CD4-positive, alpha-beta T cell treated with Interleukin-6 at 100 ng/mL for 8 hours (primary cell): ENCODE measurements at places on chromosomes 12 and 14.

DNA sequence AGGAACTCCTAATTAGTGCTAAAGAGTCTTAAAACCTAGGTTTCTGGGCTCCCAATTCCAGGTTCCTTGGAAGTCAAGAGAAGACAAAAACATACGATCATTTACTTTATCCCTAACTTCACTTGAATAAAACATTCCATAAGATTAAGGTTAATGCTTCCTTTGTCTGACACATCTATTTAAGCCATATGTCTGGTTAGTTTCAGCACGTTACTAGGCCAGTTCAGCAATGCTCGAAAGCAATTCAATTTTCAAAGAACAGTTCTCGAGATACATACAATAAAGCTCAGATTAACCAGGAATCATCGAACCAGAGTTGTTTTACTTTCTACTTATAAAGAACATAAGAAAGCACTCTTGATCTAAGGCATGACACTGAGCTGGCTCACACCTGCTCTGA lies 68.0 kb upstream of the POC1B start:
- no peak for DNase-seq

- no peak for DNase-seq
Measured at GRCh38 chr12:111628505-111629260, 29.6 kb upstream of the ATXN2 start.

DNA sequence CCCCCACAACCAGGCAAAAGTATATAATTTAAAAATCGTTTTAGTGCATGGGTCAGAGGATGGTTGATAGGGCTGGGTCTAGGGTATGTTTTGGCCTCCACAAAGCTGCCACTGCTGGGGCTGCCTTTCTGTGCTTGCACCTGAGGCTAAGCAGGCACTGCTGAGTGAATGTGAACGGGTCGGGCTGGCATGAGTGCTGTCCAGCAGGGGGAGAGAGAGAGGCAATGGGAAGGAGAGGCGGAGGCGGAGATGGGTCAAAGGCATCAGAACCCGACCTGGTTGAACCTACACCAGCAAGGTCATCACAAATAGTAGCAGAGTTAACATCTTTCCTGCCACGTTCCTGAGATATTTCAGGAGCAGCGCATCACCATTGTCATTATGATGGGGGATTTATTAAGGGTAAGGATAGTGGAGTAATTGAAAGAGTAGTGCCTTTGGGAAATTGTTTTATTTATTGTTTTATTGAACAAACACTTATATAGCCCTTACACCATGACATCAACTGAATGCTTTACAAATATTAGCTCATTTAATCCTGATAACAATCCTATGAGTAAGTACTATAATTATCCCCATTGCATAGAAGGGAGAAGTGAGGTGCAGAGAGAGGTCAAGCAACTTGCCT lies 5.8 kb upstream of the NRXN3 start:
- DNase-seq, result no peak

DNA sequence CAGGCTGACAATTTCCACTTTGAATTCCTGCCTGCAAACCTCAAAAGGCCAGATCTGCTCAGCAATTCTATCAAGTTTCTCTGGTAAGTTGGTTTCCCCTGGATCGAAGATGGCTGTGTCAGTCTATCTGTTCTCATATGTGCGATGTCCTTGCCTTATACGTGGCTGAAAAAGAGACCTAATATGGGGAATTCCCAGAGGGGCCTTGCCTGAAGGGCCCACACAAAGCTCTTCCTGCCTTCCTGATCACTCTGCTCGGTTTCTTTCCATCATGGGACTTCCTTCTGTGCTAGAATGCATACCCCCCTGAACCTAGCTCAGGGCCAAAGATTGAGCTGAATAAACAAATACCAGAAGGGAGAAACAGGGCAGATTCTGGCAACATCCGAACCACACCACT lies 13.2 kb downstream of the TCL1B start:
- DNase-seq, result no peak

DNA sequence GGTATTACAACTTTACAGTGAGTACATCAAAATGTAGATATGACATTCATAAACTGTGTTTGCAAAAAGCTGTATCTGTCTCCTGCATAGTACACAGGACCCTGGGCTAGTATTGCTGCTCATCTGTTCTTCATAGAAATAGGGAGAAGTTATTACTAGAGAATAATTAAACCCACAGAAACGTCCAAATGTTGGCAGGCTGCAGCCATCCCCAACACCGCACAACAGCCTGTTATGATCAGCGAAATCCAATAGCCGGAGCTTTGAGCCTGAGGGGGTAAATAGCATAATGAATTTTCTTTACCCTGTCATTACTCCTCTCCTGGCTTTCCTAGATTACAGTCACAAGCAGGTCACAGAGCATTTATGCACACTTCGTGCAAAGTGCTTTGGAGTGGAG lies 178.0 kb downstream of the DACT1 start:
- no peak for DNase-seq

DNA sequence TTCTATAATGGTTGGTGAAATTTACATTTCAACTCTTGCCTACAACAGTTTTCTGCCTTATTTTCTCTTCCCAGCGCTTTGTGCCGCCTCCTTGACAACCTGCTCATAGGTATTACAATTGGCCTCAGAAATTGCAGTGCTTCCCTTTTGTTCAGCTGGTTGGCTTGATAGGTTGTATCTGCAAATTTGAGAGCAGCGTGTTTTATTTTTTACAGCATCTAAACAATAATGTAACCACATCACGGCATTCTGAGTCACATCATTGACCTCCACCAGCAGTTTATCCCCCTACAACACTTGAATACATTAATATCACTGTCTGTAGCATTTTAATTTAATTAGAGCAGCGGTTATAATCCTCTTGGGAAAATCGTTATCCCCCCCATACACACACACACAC lies 99.4 kb downstream of the ETV6 start:
- no peak for DNase-seq

DNA sequence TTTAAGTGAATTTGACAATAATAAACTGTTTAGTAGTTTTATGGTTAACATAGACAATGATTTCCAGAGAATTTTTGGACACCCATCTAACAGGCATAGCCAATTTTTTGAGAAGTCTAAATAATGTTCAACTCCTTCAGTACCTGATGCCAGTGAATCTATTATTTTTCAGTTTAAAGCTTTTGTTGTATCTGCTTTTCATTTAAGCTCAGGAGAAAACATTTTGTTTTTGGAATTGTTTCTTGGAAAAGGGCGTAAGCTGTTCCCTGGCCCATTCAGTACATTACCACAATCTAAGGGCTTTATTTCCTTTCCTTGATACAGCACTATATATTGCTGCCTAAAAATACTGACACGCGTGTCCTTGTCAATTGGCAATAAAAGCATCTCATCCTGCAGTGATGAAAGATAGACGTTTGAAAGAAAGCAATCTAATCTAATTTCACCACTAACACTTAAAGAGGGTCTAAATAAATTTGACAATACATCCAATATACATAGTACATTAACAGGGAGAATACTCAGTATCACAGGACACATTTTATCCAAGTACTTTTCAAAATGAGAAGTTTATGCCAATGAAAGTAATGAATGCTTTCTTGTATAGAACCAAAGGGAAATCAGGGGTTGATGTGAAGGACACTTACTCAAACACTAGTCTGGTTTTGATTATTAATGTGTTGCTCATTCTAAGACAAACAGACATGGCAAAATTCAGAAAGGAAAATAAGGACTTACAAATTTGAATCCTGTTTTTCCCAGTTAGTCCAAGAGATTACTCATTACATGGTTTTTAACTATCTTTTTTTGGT lies 104.2 kb upstream of the LGR5 start:
- DNase-seq, result no peak

DNA sequence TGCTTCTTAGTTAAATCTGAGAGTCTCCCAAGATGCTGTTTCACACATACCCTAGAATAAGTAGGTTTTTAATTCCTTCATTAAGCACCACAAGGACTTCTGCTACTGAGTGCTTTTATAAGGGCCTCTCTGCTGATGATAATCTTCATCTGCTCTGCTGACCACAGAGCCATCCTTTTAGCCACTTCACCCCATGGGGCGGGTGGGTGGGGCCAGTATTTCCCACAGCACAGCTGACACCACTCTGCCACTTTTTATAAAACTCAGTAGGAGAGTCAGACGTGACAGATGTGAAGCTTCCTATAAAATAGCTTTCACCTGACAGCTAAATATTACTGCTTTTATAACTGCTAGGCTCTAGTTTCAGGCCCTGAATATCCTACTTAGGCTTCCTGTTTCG lies 20.3 kb downstream of the FCF1 start:
- no peak for DNase-seq

GRCh38 chr12:93191423-93191822 lies 186.3 kb upstream of the NUDT4 start:
- no peak for DNase-seq

DNA sequence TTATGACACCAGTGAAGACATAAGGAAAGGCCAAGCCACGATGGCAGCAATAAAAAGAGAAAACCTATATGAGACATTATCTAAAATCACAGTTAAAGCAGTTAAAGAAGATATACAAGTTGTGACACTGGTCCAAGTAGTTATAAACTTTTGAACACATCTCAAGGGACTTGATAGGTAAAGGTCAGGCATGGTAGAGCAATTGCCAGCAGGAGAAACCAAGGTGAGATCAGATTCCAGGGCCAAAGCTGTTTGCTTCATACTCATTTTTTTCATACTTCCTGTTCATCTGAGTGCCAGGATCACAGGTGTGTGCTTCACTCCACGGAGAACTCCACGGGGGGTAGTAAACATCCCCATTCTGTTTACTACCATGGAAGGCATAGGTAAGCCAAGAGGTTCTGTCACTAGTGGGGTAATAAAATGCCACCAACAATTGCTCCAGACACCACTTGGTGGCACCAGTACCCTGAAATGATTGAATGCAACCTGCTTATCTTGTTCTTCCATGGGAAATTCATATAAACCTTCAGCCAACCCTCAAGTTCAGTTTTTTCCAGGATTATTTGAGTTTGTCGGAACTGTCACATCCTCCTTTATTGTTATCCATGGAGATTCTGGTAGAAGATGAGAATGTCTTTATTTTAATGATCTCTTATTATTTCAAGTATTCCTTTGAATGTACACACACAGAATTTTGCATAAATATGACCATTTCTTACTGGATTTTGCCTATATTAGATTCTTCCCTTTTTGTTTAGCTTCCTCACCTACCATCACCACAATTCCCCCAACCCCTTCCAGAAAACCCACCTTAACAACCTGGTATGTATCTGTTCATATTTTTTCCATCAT lies 59.2 kb upstream of the TSPAN8 start:
- no peak for DNase-seq

DNA sequence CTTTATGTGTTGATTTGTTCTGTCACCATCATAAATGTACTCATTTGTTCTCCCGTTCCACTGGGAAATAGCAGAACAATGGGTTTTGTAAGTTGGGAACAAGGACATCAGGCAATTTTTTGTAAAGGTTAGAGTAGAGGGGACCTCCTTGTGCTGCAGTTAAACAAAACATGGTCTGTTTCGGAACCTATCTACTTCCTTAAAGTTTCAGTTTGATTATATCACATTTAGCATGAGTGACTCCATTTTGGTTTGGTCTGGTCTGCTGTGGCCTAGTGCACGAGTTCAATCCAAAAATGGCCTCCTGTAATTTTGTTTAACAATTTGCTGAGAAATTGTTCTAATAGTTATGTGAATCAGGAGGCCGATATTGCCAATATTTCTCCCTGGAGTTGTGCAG lies 372.7 kb downstream of the NUAK1 start:
- DNase-seq, result no peak

- DNase-seq, result no peak
Measured at GRCh38 chr14:55454264-55455002, 14.0 kb upstream of the TBPL2 start.

DNA sequence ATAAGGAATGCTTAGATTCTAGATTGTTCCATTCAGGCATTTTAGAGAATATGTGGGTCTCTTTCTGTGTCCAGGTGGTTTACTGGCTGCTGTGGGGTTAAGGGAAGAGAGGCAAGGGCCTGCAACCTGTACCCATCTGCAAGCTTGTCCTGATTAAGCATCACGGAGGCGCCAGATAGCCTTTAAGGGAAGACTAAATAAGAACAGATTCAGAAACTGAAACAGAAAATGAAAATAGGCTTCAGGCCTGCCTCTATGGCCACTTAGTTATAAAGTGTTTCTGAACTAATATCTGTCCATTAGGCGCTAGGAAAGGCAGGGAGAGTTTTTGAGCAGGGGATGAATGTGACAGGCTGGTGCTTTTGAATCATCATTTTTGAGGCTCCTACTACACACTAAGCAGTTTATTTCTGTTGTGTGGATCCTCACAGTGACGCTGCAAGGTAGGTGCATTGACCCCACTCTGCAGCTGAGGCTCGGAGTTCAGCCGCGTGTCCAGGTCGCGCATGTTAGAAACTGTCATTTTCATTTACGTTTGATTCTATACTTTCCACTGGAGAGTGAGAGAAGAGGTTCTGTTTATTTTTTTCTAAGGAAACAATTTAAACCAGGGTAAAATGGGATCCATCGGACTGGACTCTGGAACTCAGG lies 47.4 kb downstream of the SLC6A12 start:
- DNase-seq, result no peak

GRCh38 chr12:51195841-51196240 lies 22.0 kb downstream of the POU6F1 start:
- DNase-seq, result no peak

DNA sequence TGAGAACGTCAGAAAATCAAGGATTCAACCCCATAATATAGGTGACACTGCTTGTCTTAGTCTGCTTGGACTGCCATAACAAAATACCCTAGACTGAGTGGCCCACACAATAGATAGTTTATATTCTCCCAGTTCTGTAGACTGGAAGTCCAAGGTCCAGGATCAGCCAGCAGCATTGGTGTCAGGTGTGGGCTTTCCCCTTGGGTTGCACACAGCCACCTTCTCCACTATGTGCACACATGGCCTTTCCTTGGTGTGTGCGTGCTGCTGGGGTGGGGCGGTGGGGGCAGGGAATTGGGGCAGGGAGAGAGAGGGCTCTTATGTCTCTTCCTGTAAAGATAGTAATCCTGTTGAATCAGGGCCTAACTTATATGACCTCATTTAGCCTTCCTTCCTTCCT lies 106.4 kb downstream of the SLC25A47 start:
- no peak for DNase-seq

DNA sequence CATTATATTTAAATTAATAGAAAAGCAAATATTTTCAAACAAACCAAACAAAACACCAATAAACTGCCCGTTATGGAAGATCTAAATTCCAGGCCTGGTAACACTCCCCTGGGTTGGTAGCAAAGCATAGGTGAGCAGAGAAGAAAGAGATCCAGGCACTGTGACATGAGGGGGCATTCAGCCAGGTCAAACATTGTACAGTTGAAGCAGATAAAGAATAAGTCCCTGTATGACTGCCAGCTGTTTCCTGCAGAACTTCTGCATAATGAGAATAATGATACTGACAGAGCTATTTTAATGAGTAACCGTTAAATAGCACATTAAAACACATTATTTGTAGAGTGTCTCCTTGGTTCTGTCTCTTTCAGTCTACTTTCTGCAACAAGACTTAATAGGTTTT lies 35.4 kb downstream of the SLC38A1 start:
- DNase-seq, result no peak

- DNase-seq, result no peak
Measured at GRCh38 chr14:61098721-61099120, 117.7 kb downstream of the SLC38A6 start.

DNA sequence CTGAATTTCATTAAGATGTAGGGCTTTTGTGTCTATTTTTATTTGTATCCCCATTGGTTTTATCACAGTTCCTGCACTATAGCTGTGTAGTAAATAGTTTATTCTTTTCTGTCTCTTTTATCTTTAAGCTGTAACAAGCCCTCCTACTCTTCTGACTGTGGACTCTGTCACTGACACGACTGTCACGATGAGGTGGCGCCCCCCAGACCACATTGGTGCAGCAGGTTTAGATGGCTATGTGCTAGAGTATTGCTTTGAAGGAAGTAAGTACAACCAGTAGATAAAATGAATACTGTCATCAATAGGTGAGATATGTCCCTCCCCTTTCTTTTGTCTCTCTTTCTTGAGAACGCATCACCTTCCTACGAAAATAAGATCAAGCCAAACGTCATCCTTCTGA lies 34.1 kb upstream of the CHPT1 start:
- DNase-seq, result no peak
